ENCODE measurements at places on chromosomes 16 and 17.

GRCh38 chr16:55559933-55560516 lies 6.5 kb upstream of the CAPNS2 start:
- DNase-seq: no peak
- no peak overlapping the region for H3K27ac ChIP-seq
- no peaks in the 10 kb centered on the region for H3K36me3 ChIP-seq
- no peak overlapping the region for H3K4me3 ChIP-seq
- H3K27me3 ChIP-seq: no peaks in the 10 kb centered on the region

DNA sequence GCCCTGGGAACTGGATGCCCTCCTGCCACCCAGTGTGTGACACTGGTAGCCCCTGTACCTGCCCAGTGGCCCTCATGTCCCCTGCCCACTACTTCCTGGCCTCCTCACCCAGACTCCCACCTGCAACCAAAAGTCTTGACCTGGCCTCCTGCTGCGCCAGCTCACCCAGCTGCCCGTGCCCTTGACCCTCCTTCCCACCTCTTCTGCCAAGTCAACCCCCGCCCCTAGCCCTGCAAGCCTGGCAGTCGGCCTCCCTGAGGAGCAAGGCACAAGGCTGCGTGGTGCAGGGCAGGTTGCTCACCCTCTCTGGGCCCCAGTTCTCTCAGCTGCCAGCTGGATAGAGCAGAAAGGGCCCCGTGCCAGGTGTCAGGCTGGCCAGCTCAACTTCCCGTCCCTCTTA lies 12.3 kb upstream of the FAM83G start:
- H3K4me1 ChIP-seq: no peaks in the 10 kb centered on the region
- no peaks in the 10 kb centered on the region for H3K36me3 ChIP-seq
- H3K27ac ChIP-seq: no peak overlapping the region
- no peak overlapping the region for H3K4me3 ChIP-seq

GRCh38 chr16:87496447-87496801 lies 3.6 kb upstream of the ZCCHC14 start:
- H3K27me3 ChIP-seq: no peaks in the 10 kb centered on the region
- DNase-seq: no peak
- no peaks in the 10 kb centered on the region for H3K4me1 ChIP-seq
- no peak overlapping the region for H3K4me3 ChIP-seq

DNA sequence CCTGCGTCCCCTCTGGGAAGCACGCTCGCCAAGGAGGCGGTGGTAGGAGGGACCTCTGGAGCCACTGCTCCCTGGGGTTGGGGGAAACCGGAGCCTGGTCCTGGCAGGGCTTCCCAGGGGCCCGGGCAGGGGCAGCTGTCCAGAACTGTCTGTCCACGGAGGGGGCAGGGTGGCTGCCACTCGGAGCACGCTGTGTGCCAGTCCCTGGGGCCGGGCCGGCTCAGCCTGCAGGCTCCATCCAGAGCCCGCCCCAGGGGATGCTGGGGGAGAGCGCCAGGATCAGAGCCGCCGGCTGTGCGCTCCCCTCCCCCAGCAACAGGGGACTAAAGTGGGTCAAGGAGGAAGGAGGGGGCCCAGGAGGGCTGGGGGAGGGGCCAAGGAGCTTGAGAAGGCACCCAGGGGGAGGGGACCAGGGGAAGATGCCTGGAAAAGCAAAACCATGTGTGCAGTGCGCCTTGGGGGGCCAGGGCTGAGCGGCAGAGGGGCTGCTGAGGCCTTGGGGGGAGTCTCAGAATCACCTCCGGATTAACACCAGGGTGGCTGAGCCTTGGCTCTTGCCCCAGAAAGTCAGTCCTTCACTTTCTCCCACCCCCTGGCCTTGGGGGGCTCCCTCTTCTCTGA lies 21.3 kb downstream of the ZNF423 start:
- peaks cover 8% of the 10 kb centered on the region for H3K4me1 ChIP-seq
- no peak overlapping the region for H3K4me3 ChIP-seq
- no peak for DNase-seq
- no peak overlapping the region for H3K27ac ChIP-seq
- no peaks in the 10 kb centered on the region for H3K36me3 ChIP-seq

All from H9 (cell line).